ENCODE measurements at places on chromosomes 11 and 22.

DNA sequence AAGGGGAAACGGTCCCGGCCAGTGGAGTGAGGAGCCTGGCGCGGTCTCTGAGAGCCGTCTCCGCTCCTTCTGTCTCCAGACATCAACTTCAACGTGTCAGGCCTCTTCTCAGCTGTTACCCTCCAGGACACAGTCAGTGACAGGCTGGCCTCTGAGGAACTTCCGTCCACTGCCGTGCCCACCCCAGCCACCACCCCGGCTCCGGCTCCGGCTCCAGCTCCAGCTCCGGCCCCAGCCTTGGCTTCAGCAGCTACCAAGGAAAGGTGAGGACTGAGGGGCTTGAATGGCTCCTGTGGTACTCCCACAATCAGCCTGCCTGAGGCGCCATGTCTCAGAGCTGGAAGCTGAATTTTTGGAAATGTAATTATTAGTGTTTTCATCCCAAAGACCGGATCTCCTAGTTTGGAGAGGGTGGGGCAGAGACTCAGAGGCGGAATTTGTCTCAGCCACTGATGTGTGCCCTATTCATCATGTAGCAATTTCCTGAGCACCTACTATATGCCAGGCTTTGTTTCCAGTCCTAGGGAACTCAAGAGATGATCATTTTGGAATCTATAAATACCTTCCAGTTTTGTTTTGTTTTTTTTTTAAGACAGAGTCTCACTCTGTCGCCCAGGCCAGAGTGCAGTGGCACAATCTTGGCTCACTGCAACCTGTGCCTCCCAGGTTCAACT lies 7.9 kb upstream of the PDXP start:
- DNase-seq, result no peak

- DNase-seq, result no peak
Measured at GRCh38 chr11:35178873-35179272, 39.9 kb downstream of the CD44 start.

- no peak for DNase-seq
Measured at GRCh38 chr11:26583550-26583949, 11.5 kb upstream of the MUC15 start.

DNA sequence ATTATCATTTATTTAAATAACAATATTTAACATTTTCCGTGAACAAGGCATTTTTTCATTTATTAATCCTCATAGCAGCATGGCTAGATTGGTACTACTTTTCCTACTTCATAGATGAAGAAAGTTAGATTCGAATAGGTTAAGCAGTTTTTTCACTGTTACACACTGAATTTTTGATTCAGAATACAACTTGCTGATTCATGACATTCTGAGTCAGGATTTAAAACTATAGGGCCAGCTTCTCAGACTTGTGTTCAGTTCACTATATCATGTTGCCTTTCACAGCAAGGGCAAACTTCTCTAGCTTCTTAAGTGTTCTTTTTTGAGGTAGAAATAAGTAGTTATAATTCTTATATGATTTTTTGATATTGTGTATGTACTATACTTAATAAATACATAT lies 31.5 kb downstream of the CYP2R1 start:
- no peak for DNase-seq

GRCh38 chr11:13552784-13553183 lies 57.0 kb upstream of the PTH start:
- DNase-seq, result no peak

DNA sequence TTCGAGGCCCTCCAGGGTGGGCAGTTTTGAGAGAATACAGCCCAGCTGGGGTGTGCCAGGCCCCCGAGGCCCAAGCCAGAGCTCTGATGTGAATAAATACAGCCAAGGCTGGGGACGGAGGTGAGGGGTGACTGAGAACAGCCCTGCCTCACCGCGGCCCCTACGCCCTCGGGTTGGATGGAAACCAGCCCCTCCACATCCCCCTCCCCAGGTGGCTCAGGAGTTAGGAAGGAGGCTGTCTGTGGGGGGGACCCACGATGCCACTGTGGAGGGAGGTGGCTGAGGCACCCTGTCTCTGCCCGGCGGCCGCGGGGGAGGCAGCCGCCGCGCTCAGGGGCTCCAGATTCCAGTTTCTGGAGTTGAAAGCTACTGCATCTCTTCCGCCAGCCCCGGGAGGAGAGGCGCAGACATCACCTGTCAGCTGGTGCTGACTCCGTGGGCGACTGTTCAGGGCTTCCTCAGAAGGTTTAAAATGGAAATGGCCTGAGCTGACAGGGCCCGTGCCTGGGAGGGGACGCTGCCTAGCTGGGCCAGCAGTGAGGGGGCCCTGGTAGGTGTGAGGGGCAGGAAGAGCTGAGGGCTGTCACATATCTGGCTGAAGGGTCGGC lies 1.4 kb downstream of the FLRT1 start:
- no peak for DNase-seq
